ENCODE measurements at places on chromosomes 13 and 19. TPM values are rescaled to one million over a fixed set of nuclear protein-coding genes. Genes with fewer than 3 reads are reported as not detected.

LENG8 gene
- 218 TPM for total RNA-seq

CGB5 gene
- not detected for total RNA-seq

OR1M1 gene
- not detected for total RNA-seq

SPRY2 gene
- total RNA-seq = 27.9 TPM

MBD3L2 gene
- not detected for total RNA-seq

SYNGR4 gene
- not detected for total RNA-seq

CCL25 gene
- not detected for total RNA-seq

SYCN gene
- total RNA-seq = not detected

CALM3 gene
- total RNA-seq = 351 TPM
